AG10803 (cell line): ENCODE measurements at places on chromosomes 11 and 22.

DNA sequence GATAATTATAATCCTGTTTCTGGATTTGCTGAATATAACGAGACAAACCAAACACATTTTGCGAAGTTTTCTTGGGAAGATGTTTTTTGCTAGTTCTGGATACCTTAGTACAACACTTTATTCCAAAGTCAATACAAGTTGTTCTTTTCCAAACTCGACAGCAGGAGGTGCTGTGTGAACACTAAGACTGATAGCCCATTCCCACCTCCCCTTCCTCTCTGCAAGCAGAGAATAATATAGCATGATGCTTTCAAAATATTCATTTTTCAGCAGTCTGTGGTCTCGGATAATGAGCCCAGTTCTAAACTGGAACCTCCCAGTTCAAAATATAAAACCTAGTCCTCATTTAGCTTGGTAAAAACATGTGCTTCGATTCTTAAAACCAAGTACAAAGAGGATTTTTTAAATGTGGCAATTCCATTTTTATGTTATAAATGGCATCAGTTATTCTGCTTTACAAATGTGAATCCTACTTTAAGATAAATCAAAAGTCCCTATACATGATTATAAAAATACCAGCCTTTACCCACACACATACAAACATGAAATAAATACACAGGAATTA is 129.1 kb downstream of the DCDC1 start:
- peak; percentile 30 for DNase-seq

DNA sequence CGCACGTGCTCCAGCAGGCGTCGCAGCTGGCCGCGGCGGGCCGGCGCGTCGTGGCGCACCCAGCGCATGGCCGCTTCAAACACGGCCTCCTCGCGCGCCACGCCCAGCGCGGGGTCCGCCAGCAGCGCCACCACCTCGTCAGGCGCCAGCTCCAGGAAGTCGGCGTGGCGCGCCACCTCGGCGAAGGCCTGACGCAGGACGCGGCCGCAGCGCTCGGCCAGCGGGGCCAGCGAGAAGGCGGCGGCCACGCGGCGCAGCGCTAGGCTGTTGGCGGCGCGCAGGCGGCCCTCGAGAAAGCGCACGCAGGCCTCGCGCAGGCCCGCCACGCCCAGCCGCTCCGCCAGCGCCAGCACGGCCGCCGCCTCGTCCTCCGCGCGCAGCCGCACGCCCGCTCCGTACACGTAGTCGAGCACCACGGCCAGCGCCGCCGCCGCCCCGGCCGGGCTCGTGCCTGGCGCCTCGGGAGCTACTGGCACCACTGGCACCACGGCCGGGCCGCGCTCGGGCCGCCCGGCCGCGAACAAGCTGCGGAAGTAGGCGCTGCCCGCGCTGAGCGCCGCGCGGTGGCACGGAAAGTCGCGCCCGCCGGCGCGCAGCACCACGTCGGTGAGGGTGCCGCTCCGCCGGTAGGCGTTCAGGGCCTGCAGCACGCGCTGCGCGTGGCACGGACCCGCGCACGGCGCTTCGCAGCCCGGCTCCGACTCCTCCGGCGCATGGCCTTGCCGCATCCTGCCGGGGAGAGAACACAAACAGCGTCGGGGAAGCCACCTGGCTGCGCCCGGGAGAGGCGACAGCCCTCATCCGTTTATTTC is 2.9 kb downstream of the KLHL35 start:
- DNase-seq = peak; percentile 69

DNA sequence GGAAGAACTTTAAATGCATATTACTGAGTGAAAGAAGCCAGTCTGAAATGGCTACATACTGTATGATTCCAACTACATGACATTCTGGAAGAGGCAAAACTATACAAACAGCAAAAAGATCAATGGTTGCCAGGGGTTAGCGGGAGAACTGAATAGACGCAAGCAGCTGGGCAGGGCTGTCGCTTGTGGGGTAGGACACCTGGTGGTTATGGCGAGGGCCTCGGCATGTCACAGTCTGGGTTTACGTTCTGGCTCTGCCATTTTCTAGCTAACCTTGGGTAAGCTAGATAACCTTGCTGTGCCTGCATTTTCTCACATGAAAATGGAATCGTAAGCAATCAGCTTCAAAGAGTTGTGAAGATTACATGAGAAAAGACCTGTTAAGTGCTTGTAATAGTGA is 55.2 kb upstream of the SYT13 start:
- no peak for DNase-seq

DNA sequence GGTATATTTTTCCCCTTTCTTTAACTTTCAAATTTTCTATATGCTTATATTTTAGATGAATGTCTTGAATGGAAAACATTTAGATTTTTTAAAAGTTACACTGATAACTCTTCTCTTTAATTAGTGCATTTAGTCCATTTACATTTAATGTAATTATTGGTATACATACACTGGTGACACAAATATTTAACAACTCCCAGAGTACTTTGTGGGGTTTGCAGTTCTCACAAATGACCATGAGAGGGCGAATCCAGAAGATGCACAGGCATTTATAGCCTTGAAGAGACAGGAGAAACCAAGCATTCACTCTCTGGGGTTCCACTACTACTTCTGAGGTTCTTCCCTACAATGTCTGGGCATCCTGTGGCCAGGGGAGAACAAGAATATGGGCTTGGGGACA is 125.1 kb downstream of the TIMP3 start:
- DNase-seq = peak; percentile 35

GRCh38 chr11:32940865-32941264 is 48.3 kb downstream of the QSER1 start:
- no peak for DNase-seq

DNA sequence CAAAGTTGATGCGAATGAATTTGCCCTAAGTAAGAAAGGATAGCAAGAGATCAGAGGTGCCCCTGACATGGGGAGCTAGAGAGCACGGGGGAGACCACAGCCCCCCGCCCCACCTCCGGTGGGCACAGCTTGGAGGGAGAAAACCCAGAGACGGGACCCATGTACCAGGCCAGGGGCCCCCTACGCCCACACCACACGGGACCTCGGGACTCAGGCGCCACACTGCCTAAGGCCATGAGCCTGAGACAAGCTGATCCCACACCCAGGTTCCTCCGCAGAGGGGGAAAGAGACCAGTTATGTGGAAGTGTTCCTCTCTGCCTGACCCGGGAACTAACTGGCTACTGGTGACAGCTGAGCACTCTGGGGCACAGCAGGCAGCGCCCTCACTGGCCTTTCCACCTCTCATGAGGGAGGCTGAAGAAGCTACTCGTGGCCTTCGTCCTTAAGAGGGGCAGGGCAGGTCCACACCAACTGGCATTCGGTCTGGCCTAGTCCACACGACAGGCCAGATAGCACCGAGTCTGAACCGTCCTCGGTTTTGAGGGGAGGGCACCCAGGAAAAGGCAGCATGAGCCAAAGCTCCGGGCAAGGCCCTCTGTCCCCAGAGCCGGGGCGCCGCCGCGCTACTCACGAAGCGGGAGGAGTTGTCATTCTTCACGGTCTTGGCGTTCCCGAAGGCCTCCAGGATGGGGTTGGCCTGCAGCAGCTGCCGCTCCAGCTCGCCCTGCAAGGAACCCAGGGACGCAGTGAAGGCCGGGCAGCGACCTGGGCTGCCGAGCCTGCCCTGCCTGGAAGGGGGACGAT is 65.8 kb downstream of the MYH9 start:
- no peak for DNase-seq
